G401 (cell line): ENCODE measurements at places on chromosomes 16 and 17. TPM values are rescaled to one million over a fixed set of nuclear protein-coding genes. Genes with fewer than 3 reads are reported as not detected.
A peak's percentile ranks its signal among the peaks of the same experiment; 100 is the strongest.

Gene CASKIN1
- total RNA-seq: 0.80 and 4.2 TPM in 2 replicates

DNA sequence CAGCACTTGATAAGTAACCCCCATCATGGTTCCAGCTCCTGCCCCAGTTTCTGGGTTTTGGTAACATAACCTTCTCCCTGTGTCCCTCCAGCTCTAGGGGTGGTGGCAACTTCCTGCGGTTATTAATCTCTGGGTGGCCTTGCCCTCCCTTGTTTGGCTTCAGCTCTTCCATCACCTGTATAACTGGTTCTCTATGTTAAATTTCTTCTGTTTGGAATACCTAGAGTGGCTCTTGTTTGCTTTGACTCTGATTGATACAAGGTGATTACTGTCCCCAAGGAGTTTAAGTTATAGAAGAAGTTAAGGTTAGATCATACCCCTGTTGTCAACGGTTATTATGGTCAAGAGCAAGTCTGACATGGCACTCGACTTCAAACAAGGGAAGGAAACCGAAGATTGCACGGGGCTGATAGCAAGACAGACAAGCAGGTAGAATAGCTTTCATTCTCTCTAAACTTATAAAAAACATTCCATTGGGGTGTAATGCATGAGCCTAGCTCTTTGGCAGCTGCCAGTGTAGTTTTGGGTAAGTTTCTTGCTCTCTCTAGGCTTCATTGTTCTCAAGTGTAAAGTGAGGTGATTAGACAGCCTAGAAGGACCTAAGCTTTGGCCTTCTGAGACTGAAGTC is 11.0 kb upstream of the CCR7 start:
- no peak for DNase-seq

Gene SSTR5
- total RNA-seq: not detected in 2 replicates

- no peak for DNase-seq
Observed at GRCh38 chr17:82328994-82329507, 4.5 kb downstream of the SECTM1 start.

DNA sequence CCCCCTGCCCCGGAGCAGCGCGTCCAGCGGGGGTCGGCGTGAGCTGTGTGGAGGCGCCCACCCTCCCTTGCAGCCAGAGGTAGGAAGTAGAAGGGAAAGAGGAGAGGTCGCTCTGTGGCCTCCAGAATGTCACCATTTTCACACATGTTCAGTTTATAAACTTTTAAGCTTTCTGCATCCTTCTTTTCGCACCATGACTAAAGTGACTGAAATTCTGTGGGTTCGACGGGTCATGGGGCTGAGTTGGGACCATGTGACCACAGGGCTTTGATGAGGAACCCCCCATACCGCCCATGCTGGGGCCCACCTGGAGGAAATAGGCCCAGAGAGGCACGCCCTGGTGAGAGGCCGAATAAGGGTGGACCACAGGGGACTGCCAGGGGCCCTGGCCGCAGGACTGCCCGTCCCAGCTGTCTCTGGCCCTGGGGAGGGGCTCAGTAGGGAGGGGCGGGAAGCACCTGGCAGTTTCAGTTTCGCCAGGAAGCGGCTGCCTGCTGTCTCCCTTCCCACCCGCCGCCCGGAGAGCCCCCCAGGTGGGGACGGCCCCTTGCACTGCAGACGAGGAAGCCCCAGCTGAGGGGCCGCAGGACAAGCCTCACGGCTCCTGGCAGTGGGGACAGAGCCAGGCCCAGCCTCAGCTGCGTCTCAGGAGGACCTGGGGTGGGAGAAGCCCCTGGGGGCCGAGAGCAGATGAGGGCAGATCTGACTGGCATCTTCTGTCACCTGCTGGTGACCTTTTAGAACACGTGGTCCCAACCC is 9.0 kb downstream of the CBFA2T3 start:
- DNase-seq: no peak

DNA sequence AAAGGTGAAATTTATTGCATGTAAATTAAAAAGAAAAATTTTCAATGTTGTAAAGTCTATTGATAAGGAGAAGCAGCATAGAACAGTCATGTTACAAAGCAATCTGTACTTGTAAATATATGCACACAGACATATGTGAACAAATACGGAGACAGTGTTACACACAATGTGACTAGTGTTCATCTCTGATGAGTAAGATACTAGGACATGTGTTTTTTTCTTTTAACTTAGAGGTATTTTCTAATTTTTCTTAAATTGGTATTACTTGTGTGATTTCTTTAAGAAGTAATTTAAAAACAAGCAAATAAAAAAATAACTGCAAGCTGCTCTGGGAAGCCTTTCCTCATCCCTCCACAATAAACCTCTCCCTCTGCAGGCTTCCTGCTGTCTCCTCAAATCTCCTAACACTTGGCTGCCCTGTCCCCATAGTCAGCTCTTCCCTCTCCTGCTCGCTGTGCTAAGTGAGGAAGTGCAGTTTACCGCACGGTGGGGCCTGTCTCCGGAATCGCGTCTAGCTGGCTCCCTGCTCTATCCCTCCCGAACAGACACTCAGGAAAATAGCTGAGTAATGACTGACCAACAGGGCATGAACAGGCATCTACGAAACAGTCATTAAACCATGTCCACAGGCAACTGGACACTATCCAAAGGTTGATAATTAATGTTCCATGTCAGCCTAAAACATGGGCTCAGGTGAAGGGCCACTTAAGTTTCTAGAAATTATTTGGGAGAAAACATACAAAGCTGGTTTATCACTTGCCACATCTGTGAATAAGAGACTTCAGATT is 35.9 kb downstream of the CMTM4 start:
- peak; percentile 91 for DNase-seq

DNA sequence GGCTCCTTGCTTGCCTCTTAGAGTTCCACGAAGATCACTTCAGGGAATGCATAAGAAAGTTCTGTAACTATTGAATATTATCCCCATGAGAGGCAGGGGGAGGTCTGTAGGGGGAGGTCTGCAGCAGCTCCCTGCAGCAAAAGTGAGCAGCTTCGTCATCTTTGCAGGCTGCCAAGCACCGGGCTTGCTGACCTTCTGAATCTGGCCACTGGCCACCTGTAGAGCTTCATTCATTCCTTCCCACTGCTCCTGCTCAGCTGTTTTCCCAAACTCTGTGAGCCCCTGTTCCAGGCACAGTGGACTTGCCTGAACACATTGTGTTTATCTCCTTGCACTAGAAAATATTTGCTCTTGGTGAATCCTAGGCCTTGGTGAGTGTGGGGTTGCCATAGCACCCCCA is 443.3 kb downstream of the HAPSTR1 start:
- DNase-seq: no peak

GRCh38 chr17:76529224-76530094 is 8.1 kb downstream of the CYGB start:
- no peak for DNase-seq

- no peak for DNase-seq
Observed at GRCh38 chr17:35074711-35075707, 11.5 kb upstream of the RFFL start.

DNA sequence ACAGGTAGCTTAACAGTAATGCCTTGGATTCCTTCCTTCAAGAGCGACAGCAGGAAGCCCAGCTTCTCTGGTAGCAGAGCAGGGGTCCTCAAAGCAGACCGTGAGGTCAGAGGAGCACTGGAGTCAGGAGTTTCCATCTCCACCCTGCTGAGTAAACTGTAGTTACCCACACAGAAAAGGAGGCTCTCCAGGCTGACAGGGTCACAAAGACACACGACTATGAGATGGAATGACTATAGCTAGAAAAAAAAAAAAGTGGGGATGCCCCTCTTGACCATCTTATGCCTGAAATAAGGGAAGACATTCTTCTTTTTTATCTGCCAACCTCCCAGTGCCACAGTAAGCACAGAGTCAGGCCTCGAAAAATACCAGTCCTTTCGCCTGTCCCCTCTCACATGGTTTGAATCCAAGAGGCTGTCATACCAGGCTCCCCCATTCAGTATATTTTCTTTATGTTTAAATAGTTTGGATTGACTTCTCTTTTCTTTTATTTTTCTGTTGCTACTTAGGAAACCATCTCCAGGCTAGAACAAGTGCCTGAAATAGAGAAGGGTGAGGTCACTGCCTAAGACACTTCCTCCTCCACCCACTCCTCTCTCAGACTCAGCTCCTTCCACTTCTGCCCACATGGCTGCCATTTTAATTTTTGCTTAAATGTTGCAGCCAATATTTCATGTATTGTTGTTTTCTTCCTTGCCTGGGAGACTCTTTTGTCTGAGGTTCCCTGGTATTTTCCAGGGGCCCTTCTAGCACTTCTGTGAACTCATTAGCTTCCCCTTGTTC is 707.4 kb downstream of the MAF start:
- no peak for DNase-seq

DNA sequence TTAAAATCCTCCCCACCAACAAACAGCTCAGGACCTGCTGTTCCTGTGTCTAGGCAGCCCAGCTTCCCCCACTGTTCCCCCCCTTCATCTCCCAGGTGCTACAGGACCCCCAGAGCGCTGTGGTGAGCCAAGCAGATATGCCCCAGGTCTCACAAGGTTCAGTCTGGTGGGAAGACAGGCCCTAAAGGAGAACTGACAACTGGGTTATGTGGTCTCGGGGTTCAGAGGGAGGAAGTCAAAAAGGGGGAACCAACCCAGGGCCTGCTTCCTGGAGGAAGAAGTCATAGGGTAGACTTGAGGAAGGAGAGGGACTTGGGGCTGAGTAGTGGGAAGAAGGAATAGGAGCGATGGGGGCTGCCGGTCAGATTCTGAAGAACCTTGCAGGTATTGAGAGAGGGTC is 2.6 kb downstream of the RIPOR1 start:
- no peak for DNase-seq

- DNase-seq: no peak
Observed at GRCh38 chr17:39236450-39236927, 10.7 kb upstream of the STAC2 start.

- DNase-seq: no peak
Observed at GRCh38 chr16:66508248-66508913, 41.5 kb downstream of the TK2 start.

Gene CCL17
- total RNA-seq: not detected in 2 replicates

DNA sequence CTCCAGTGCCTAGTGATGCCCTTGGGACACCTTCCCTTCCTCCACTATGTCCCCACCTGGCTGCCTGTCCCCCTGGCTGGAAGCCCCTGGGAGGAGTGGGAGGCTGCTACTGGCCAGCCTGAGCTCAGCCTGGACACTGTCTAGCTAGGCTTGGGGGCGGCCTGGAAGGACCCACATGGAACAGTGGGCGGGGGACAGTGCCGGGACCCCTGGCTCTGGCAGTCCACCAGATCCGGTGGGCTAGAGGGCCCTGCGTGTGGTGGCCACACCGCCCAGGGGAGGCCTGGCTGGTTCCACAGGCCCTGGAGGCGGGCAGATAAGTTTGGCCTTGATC is 388.0 kb upstream of the TNRC6C start:
- DNase-seq: no peak

DNA sequence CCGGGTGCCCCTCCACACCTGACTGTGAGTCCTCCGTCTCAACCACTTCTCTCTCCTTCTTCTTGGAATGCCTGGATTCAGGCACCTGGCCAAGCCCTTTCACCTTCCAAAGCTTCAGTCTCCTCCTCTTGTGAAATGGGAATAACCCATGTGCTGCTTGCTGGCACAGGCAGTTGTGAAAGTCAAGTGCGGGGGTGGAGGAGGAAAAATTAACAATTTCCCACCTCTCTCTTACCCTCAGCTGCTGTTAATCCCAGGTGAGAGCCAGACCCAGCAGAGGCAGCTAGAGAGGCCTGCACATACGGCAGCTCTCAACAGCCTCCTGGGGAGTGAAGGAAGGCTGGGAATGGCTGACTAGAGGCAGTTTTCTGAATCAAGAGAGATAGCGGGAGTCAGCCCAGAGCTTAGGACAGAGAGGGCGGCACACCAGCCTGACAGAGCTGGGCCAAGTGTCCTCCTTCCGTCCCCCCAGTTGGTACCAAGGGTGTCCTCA is 77.9 kb upstream of the LGALS9 start:
- no peak for DNase-seq

Gene KRTAP17-1
- total RNA-seq: not detected in 2 replicates

DNA sequence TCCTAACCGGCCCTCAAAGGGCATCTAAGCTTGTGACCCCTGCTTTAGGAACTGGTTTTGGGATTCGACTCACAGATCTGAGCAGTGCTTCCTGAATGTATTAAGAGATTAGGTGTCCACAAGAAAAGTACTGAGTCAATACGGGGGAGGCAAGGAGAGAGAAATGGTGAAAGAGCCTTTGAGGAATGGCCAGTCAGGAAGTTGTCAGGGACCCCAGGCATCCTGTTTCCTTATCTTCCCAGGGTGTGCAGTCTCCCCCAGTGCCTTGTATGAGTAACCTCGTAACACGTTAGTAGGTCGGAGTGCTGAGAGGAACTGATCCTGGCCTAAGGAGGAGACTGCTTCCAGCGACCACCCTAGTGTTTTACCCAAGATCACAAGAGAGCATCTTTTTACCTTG is 16.4 kb upstream of the TMED6 start:
- DNase-seq: no peak

Gene EME1
- 6.6 and 21.6 TPM in 2 replicates for total RNA-seq

Gene VAT1L
- total RNA-seq: not detected in 2 replicates

Gene FOXC2
- 7.0 and 7.6 TPM in 2 replicates for total RNA-seq

DNA sequence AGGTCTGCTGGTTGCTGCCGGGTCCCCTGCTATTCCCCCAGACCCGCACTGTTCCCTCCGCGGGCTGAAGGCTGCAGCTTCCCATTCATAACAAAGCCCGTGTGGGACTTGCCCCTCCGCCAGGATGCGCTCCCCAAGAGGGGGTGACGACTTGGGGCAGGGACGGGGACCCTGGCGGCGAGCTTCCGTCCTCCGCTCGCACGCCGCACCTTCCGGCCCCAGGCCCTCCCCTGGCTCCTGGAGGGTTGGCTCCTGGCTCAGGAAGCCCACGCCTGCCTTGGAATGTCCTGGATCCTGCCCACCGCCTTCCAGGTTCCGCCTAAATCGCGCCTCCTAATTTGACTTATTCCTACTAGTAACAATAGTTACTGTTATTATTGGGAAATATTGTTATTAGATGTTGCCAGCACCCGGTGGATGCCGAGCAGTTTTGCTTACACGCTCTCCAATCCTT is 1.1 kb upstream of the TFAP4 start:
- DNase-seq: peak; percentile 44

- DNase-seq: no peak
Observed at GRCh38 chr17:56217921-56218320, 64.6 kb downstream of the ANKFN1 start.

- DNase-seq: no peak
Observed at GRCh38 chr17:75525806-75526554, 483 bp downstream of the LLGL2 start.

- DNase-seq: no peak
Observed at GRCh38 chr16:50683689-50684374, 2.7 kb upstream of the SNX20 start.

Gene GFAP
- total RNA-seq: not detected in 2 replicates

DNA sequence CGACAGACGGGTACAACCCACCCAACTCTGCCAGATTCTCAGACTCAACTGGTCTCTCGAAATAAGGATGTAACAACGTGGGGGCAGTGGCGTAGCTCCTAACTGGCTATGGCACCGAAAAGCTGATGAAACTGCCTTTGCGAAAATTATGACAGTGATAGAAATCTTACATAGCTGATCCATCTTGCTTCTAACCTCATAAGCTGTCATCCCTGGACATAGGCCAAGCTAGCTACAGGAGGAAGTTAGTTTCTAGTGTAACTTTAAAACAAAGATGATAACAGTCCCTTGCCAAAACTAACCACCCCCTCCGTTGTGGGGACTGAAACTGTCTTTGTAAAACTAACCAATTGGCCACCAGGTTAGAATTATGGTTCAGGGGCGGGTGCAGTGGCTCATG is 220.1 kb downstream of the SLC39A11 start:
- DNase-seq: no peak
